ENCODE measurements at places on chromosomes 4 and X. TPM values are rescaled to one million over a fixed set of nuclear protein-coding genes. Genes with fewer than 3 reads are reported as not detected.

Gene MAGEA2B
- total RNA-seq, result not detected

DNA sequence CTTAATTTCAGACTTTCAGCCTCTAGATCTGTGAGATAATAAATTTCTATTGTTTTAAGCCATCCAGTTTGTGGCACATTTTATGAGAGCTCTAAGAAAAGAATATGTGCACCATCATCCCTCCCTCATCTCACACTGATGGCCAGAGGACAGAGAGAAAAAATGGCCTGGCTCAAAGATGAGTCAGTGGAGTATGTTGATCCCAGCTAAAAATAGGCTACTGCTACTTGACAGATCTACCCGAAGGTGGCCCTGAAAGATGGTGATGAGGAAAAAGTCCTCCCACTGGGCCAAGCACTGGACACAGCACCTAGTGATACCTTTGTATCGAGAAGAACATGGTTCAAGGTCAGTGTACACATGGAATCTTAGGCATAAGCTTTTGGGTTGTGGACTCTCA lies 38.2 kb upstream of the DCTD start:
- no peak for DNase-seq

Gene CAPN6
- 253 TPM for total RNA-seq

Gene GAGE12J
- total RNA-seq, result not detected

DNA sequence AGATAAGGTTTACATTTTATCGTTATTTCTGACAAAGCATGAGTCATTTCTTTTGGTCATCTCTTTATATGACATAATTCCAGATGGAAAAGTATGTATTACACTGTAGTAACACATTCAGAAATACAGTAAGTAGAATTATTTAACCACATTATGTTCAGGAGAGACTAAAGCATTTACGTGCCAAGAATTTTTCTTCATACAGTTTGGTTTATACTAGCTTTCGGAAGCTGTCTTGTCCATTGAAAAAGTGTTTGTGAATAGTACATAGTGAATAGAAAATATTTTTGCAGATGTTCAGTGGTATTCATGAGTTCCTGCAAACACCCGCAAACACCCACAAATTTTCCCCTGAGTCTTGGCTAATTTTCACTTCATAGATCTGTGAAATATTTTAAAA lies 1033.0 kb upstream of the INTU start:
- DNase-seq, result peak; percentile 34

GRCh38 chr4:15703439-15703838 lies 574 bp downstream of the BST1 start:
- DNase-seq, result no peak

Gene TCEANC
- total RNA-seq, result 9.0 TPM

GRCh38 chr4:173855015-173855414 lies 325.0 kb upstream of the HAND2 start:
- no peak for DNase-seq

Gene NMU
- 1.2 TPM for total RNA-seq

GRCh38 chrX:152958047-152958446 lies 35.9 kb downstream of the PNMA5 start:
- DNase-seq, result no peak

DNA sequence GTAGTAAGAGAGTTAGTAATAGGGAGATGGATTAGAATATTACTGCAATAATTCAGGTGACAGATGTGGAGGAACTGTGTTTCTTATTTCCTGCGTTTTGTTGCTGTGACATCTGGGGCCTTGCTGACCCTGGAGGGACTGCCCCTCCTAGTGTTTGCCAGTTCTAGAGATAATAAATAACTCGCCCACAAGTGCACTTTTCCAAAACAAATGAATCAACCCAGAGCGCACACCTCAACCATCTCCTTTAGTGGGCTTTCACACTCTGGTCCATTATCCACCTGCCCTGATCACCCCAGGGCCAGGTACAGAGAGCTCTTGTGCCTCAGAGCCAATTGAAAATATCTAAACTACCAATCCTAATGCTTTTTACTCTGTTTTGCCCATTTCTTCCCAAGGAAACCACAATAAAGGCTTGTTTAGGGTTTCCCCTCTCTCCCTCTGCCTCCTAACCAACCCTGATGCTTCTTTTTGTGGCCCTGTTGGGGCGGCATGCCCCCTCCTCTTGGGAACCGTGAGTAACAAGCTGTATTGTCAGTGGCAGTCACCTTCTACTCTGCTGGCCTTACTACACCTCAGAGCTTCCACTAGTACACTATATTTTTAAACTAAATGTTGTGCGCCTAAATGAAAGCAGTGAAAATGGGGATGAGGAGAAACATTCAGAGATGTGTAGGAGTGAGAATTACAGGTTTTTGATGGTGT lies 270.5 kb downstream of the TENM3 start:
- no peak for DNase-seq

GRCh38 chrX:1249101-1249887 lies 19.3 kb upstream of the CSF2RA start:
- DNase-seq, result peak; percentile 75

GRCh38 chrX:121298499-121298898 lies 251.1 kb downstream of the GLUD2 start:
- DNase-seq, result no peak

Gene TMEM35A
- total RNA-seq, result 1.1 TPM

DNA sequence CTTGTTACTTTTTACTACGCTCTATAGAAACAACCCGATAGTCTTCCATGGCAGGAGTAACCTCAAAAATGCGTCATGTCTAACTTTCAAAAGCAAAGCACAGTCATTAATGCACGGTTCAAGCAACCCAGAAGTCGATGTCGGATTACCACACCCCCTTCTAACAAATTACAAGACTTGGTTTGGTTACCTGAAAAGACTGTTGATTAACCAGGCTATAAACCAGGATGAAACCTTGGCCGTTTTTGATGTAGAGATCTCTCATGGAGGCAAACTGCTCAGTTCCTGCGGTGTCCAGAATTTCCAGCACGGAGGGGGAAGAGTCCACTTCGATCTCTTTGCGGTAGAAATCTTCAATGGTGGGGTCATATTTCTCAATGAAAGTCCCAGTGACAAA lies 2.4 kb downstream of the RAP2C start:
- DNase-seq, result no peak

Gene XK
- total RNA-seq, result 3.7 TPM

GRCh38 chr4:111537871-111538270 lies 607.4 kb upstream of the FAM241A start:
- DNase-seq, result no peak

Gene PAK3
- total RNA-seq, result 8.0 TPM

- no peak for DNase-seq
These were observed 235.1 kb upstream of the HCCS start for GRCh38 chrX:10875995-10876394.

DNA sequence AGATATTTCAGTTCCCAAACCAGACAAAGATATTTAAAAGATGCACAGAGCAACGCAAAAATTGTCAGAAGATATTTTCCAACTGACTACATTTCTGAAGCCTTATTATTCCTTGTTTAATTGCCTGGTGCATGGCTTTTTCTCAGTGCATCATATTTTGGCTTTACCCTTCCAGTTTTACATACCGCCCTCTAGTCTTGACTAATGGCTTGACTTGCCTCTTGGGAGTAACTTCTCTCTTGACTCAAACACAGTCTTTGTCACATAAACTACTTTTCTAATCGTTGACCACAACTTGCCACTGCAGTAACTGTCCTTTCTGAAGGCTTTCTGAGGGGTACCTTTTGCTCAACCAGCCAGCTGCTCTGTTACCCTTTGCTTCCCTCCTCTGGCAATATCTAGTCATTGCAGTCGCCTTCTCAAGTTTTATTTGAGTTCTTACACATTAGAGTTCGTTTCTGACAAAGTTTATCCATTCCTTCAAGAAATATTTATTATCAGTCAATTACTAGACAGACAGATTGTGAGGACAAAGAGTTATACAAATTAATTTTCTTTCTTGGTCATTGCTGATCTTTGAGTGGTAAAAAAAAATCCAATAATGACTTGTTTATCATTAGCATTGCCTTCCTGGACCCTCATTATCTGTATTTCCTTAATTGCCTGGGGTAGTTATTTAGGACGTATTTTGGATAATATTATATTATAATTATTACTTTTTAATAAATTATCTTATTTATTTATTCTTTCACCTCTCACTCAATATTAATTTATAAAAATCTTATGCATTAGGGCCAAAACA lies 506.9 kb upstream of the PCDH10 start:
- DNase-seq, result peak; percentile 35

Gene TMEM185A
- 23.4 TPM for total RNA-seq

DNA sequence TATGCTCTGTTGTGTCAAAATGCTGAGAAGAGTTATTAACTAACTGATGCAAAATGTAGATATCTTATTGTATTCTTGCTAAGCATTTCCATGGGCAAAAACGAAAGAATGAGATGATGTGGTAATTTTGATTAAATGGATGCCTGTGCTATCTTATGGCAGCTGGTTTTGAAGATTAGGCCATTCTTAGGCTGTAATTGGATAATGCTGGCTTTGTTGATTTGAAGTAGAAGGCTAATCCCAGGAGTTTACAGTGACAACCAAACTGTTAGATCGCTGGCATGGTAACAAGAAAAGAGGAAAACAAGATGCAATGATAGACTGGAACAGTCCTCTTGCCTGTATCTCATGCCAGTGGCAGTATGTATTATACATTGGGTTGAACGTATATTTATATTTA lies 74.1 kb upstream of the WDR44 start:
- DNase-seq, result peak; percentile 61

Gene MAGEH1
- total RNA-seq, result 63.6 TPM

Gene FRAS1
- 14.1 TPM for total RNA-seq

DNA sequence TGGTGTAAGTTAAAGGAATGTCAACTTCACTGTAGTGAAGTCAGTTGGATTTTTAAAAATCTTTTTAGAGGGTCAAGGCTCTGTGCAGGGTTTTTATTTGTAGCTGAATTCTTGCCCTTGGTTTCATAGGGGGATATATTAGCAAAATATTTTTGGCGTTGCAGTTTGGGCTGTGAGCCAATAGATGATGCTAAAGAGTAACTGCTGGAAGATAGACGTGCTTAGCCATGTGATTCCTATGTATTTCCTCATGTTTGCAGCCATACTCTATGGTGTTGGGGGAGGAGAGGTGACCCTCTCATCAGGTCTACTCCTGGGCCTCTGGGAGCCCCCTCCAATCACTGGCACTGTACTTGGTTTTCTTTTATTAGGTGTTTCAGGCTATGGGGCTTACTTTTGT lies 246.7 kb upstream of the ARHGAP24 start:
- no peak for DNase-seq

- DNase-seq, result no peak
These were observed 200.0 kb downstream of the PPP1R2C start for GRCh38 chrX:42577936-42578470.

DNA sequence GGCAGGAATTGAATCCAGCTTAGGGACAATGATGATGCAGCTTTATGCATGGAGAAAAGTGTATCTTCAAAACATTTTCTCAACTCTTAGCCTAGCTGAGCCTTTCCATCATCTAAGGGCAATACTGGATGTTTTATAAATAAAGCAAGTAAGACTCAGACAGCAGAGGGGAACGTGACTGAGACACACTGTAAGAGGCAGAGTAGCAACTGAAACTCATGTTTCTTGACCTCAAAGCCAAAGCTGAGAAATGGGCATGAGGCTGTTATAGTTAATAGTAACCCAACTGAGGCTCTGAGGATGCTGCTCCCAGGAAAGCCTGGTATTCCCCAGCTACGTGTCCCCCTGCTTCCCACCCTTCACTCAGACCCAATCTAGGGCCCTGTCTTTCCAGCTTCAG lies 44.6 kb downstream of the ARHGEF9 start:
- no peak for DNase-seq

DNA sequence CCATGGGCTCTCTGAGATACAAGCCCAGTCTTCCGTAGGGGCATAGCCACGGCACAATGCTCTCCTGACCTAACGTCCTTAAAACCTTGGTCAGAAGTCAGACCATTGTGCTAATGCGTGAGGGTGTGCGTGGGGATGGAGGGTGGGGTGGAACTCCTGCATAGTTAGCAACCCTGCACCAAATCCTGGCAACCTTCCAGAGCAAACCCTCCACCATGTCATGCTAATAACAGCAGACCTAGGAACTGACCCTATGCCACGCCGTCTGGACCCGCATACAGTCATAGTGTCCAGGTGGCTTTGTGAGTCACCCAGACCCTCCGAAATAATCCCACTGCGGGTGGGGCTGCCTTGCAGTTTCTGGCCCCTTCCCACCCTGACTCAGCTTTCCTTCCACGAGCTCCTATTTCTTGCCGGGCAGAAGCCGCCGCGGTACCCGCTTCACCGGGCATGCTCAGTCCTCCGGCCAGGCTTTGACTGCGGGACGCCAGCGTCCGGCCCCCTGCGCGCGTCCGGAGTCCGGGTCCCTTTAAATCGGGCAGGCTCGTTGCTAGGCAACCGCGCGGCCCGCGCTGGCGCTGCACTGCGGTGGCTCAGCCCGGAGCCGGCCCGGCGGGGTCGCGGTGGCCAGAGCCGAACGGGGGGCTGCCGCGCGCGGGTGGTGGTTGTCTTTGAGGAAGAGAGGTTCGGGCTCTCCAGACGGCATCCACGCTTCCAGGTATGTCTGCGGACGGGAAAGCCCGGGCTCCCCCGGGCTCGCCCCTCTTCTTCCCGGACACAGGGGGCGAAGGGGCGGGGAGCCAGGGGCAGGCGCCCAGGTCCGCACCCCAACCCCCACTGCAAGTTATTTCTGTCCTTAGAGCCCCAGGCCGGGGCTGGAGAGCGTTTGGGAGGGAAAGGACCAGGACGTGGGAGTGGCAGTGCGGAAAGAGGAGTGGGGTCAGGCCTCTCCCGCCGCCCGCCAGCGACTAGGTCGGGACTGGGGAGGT lies at the start of gene CCDC160:
Gene CCDC160 (plus strand): TSS at position 557 of the 989 bp plus-strand sequence. CDS start 7,619 bp downstream, outside the sequence.
- DNase-seq, result peak; percentile 46

Gene VCX2
- not detected for total RNA-seq

DNA sequence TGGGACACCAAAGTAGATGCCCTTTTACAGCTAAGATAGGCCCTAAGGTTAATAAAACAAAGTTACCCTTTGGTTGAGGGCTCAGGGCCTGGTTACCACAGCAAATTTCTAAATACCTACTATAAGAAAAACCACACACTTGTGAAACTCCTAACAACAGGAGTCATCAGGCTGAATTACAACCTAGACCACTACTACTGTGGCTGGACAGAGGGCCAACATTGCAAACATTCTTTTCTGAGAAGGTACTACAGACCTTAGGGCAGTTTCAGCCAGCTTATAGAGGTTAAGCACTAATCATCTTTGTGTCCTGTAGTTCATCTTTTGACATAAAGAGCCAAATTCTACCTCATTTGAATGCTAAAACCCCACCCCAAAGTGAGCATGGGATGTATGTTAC lies 504.0 kb downstream of the RAPGEF2 start:
- no peak for DNase-seq

DNA sequence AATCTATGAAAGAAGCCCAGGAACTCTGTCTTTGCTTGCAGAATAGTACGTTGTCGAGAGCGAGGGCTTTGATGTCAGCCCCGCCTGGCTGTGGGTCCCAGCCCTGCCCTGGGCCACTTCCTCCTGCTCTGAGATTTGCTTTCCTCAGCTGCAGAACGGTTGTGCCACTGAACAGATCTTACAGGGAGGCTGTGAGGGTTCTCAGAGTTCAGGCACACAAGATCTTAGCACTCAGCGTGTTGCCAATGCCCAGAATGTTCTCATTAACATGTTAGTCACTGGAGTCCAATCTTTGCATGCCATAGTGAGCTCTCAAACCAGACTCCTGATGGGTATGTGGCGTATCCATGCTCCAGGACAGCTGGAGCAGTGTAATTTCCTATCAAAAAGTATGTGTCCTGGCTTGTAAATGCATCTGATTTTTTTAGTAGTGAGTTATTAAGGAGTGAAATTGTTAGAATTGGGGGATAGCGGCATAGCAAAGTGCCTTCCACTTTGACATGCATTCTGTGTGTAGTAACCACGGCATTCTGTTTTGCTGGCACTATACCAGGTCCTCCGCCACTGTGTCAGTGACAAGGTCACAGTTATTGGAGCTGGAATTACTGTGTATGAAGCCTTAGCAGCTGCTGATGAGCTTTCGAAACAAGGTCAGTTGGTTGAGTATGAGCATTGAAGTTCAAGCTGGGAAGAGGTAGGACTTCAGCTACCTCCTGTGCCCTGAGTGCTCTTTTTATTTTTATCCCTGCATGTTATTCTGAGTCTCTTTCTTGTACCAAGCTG lies 31.6 kb downstream of the TKTL1 start:
- no peak for DNase-seq
